Substantia nigra (tissue), 51 donors: ENCODE measurements at places on chromosomes 6 and 20.

GRCh38 chr20:35329435-35330139 lies 37.4 kb upstream of the FAM83C start:
- no peak for DNase-seq

DNA sequence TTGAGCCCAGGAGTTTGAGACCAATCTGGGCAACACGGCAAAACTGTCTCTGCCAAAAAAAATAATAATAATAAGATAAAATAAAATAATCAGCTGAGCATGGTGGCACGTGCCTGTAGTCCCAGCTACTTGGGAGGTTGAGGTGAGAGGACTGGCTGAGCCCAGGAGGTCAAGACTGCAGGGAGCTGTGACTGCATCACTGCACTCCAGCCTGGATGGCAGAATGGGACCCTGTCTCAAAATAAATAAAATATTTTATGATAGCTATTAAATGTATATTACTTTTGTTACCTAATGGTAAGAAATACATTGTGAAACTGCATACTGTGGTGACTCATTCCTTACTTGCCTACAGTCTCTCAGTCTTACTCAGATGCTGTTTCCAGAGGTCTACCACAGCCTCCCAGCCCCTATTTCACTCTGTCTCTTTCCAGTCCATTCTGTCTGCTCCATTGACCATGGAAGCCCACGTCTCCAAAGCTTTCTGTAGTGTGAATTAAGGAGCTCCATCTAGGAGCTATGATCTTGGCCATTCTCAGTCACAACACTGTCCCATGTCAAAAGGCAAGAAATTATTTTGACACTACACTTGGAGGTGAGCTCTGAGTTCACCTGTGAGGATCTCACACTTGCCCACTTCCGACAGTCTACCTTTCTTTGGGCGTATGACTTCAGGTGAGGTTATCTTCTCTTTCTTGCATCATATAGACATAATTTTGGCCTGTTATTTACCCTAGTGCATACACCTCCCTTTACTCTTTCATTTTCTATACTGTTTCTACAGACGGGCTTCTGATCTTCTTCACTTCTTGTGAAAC lies 22.4 kb upstream of the SNX9 start:
- no peak for DNase-seq

DNA sequence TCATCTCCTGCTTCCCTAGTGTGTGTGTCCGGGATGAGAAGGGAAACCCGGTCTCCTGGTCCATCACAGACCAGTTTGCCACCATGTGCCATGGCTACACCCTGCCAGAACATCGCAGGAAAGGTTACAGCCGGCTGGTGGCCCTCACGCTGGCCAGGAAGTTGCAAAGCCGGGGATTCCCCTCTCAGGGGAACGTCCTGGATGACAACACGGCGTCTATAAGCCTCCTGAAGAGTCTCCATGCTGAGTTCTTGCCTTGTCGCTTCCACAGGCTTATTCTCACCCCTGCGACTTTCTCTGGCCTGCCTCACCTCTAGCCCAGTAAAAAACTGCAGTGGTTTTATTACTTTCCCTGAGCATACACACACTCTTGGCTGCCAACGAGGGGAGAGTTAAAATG lies 23.9 kb upstream of the C6orf141 start:
- DNase-seq: no peak

DNA sequence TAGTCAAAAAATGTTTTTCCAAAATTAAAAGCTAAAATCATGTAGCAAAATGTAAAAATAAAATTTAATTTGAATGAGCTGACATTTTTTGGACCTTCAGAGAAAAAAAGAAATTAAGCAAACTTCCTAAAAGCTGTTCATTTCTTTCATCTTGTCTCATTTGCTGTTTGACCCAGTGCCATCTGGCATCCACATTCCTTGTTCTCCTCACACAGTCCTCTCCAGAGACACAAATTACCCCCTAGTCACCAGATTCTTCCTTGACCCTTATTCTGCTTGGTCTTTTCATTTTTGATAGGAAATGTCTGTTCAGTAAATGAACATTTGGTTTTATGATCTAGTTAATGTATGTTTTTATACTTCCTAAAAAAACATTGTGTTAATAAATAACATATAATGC lies 55.2 kb downstream of the HDDC2 start:
- DNase-seq: no peak

GRCh38 chr6:133820208-133820607 lies 68.7 kb upstream of the TCF21 start:
- no peak for DNase-seq

- DNase-seq: no peak
These were observed 144.7 kb downstream of the QRSL1 start for GRCh38 chr6:106773996-106774629.

DNA sequence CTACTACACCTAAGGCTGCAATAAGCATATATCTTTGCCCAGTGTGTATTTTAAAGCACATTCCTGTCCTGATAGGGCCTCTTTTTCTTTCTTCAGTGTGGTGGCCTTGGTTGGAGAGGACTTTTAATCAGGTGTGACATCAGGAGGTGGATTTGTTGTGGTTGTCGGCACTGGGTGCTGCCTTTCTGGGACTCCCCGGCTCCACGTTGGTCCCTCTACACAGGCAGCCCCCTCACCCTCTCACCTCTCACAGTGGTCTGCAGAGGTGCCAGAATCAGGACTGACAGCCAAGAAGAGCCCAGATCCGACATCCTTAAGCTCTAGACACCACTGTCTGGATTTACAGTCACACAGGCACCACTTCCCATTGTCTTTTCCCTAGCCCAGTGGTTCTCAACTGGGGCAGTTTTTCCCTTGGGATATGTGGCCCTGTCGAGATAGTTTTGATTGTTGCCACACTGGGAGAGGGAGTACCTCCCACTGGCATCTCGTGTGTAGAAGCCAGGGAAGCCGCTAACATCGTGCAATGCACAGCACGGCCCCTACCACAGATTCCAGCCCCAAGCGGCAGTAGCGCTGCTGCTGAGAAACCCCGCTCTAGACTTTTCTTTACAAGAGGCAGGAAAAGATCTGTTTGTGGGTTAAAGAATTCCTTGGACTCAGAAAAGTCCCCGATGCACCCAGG lies 314.1 kb downstream of the QKI start:
- no peak for DNase-seq

DNA sequence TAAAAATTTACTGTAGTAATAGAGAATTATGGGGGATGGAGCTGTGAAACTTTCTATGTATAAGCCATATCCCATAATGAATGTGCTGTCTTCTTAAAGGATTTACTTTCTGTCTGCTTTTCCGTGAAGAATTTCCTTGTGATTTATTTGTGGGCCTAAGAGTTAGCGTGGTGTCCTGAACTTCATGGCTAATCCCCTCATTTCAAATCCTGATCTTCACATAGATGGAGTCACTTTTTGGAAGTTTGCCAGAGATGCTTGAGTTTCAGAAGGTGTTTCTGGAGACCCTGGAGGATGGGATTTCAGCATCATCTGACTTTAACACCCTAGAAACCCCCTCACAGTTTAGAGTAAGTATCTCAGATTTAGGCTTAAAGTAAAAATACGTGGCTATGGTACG lies 19.4 kb upstream of the CLDN20 start:
- no peak for DNase-seq

DNA sequence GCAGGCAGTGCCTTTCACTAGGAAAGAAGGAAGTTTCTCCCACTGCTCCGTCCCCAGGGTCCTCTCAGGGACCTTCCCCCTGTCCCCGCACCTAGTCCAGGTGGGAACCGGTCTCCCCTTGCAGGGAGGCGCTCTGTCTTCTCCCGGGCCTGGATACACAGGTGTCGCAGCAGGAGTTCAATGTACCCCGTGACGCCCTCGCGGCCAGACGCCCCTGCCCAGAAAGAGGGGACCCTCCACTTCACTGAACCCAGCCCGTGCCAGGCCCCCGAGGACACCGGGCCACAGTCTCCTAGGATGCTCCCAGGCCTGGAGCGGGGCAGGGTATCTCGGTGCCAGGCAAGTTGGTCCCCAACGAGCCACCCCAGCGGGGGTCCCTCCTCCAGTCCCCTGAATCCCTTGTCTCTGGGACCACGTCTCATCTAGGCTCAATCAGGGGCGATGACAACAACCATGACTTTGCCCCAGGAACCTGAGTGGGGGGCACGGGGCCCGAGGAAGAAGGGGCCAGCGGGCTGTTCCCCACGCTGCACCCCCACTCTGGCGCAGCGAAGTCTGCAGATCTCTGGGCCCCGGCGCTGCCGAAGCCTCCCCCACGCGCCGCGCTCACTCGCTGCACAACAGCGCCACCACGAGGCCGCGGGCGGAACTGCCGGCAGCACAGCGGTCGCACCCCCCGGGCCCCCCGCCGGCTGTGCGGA lies 103.0 kb downstream of the EDN3 start:
- DNase-seq: no peak
